ENCODE measurements at places on chromosomes 4 and X. TPM values are rescaled to one million over a fixed set of nuclear protein-coding genes. Genes with fewer than 3 reads are reported as not detected.

DNA sequence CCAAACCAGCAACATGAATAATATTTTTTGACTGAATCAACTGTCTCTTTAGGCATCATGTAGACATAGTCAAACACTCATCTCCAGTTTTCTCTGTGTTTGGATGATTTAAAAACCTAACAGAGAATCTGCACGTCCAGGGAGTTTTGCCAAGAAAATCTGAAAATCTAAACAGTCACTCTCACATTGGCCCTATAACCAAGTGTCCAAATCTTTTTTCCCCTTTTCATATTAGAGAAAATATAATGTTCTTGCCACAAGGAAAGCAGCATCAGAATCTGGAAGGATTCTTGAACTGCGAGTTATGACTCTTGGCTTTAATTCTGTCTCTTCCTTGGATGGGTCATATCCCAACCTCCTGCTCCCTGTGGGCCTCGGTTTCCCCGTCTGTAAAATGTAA lies 8.8 kb upstream of the CHRDL1 start:
- peaks cover 19% of the 10 kb centered on the region for H3K27me3 ChIP-seq
- no peak for DNase-seq
- no peak overlapping the region for H3K27ac ChIP-seq

DNA sequence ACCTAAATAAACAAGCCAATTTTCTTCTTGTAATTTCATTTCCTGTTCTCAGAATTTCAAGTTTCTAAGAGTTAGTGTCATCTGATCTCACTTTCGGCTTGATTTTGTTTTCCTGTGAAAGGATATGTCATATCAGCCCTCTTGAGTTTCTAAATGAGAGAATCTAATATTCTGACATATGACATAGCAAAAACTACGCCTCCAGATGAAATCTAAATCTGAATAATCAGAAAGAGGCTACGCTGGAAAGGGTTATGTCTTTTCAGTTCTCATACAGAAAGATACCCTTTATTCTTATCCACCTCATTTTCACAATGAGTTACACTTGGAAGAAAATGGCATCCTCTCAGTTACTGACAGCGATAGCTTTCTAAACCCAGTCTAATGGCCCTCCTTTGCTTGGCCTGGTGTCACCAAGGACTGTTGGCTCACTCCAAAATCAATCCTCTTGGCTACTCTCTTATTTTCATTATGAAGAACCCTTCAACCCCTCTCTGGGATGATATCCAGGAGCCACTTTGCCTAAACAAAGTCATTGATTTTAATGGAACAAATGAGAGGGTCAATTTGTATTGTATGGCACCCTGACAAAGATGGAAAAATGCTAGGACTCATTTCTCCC lies 65.6 kb downstream of the ASB9 start:
- H3K4me1 ChIP-seq: no peaks in the 10 kb centered on the region
- no peak for DNase-seq
- no peaks in the 10 kb centered on the region for H3K36me3 ChIP-seq
- peaks cover 12% of the 10 kb centered on the region for H3K27me3 ChIP-seq

Gene UBL4A
- 38.3 TPM for polyA plus RNA-seq

DNA sequence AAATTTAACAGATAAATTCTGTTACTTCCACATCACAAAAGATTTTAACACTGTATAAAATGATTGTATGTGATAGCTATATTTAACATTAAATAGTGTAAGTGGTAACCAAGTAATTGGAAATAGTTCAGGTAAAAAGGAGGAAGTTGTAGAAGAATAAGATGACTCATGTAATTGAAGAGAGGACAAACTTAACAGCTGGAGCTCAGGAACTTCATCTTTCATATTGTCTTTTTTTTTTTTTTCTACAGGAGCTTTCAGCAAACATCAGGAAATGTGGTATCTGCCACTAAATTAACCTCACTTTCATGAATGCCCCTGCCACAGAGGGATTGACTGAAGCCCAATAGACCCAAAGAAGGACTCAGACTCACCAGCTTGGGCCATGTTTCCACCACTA lies 188.4 kb upstream of the VEGFC start:
- H3K27me3 ChIP-seq: no peaks in the 10 kb centered on the region
- DNase-seq: no peak

- H3K4me3 ChIP-seq: no peak overlapping the region
- H3K27me3 ChIP-seq: no peaks in the 10 kb centered on the region
- H3K36me3 ChIP-seq: no peaks in the 10 kb centered on the region
- H3K27ac ChIP-seq: no peak overlapping the region
Observed at GRCh38 chr4:54172156-54172555, 56.9 kb upstream of the PDGFRA start.

- no peaks in the 10 kb centered on the region for H3K36me3 ChIP-seq
- peaks cover 6% of the 10 kb centered on the region for H3K4me1 ChIP-seq
- DNase-seq: no peak
- no peaks in the 10 kb centered on the region for H3K27me3 ChIP-seq
- H3K4me3 ChIP-seq: no peak overlapping the region
Observed at GRCh38 chr4:108350332-108350731, 181.6 kb upstream of the LEF1 start.
